ENCODE measurements at places on chromosomes 5 and 9. TPM values are rescaled to one million over a fixed set of nuclear protein-coding genes. Genes with fewer than 3 reads are reported as not detected.

Gene CCL27
- not detected for total RNA-seq

Gene PCDHGB3
- 5.2 TPM for total RNA-seq

Gene F2RL2
- total RNA-seq = 29.8 TPM

Gene SV2C
- not detected for total RNA-seq

Gene F12
- total RNA-seq = 0.43 TPM

Gene CTSV
- 0.32 TPM for total RNA-seq

Gene FREM1
- total RNA-seq = 0.32 TPM

Gene LCN6
- total RNA-seq = not detected

Gene CCDC69
- 3.2 TPM for total RNA-seq

Gene STKLD1
- total RNA-seq = 0.32 TPM

Gene PCDHB7
- under 0.01 TPM for total RNA-seq

Gene BTNL8
- total RNA-seq = not detected

Gene PCDH12
- total RNA-seq = under 0.01 TPM

Gene DENND4C
- total RNA-seq = 70.0 TPM

Gene TARS1
- 293 TPM for total RNA-seq

Gene TRIO
- total RNA-seq = 366 TPM

Gene GABRB2
- under 0.01 TPM for total RNA-seq

Gene ITK
- total RNA-seq = 1.3 TPM

Gene GAPVD1
- total RNA-seq = 72.8 TPM

Gene GFI1B
- 0.32 TPM for total RNA-seq

Gene BTNL9
- not detected for total RNA-seq

Gene ANKRD34B
- not detected for total RNA-seq

Gene NTRK2
- not detected for total RNA-seq

Gene PCDHGA4
- total RNA-seq = 7.3 TPM

Gene RNF44
- 2.6 TPM for total RNA-seq

Gene NUDT12
- total RNA-seq = 19.9 TPM

Gene ADAMTS2
- total RNA-seq = 44.5 TPM

Gene SHC3
- 11.7 TPM for total RNA-seq

Gene MEF2C
- total RNA-seq = 16.0 TPM

Gene UBE2R2
- total RNA-seq = 20.3 TPM

Gene GNAQ
- 44.1 TPM for total RNA-seq

Gene INSL6
- 0.64 TPM for total RNA-seq

Gene DMRT2
- total RNA-seq = not detected

Gene SLC25A2
- total RNA-seq = 0.64 TPM

Gene ANKRD31
- total RNA-seq = under 0.01 TPM

Gene FBP2
- not detected for total RNA-seq

Gene GPR21
- total RNA-seq = 1.9 TPM

Gene GLRA1
- total RNA-seq = not detected

Gene ASS1
- 88.3 TPM for total RNA-seq

Gene PROB1
- total RNA-seq = 3.9 TPM

Gene FAM53C
- total RNA-seq = 46.6 TPM

Gene CAMSAP1
- 23.7 TPM for total RNA-seq

Gene MARVELD2
- total RNA-seq = 2.3 TPM

Gene CD72
- total RNA-seq = 0.86 TPM

Data from fibroblast of villous mesenchyme (primary cell).